ENCODE measurements at places on chromosomes 4 and X.

DNA sequence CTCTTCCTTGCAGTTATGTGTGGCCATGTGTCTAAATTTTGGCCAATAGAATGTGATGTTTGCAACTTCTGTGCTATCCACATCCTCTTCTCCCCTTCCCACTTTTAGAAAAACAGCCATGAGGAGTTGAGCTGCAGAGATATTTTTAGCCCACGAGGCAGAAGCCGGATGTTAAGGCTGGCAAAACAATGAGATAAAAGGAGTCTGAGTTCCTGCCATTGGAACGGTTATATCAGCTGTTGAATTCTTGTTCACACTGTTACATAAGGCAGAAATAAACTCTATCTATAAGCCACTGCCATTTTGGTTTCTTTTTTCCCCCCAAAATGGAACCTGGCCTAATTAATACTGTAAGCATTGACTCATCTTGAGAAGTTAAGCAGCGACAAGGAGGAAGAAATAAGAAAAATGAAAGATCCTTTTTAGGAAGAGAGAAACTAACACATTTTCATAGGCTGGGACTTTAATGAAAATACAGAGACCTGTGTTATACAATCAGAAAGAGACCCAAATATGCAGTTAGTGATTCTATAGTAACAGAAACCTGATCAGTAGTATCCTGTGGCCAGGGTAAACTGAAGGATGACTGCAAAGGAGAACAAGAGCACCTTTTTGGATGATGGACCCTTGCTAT, 200.5 kb downstream of the INPP4B start:
- DNase-seq: no peak

GRCh38 chr4:183905081-183905592, at the start of gene STOX2:
Gene STOX2 (plus strand): TSS chr4:183905307. CDS start chr4:183906791, 1,484 bp downstream.
- DNase-seq: no peak

DNA sequence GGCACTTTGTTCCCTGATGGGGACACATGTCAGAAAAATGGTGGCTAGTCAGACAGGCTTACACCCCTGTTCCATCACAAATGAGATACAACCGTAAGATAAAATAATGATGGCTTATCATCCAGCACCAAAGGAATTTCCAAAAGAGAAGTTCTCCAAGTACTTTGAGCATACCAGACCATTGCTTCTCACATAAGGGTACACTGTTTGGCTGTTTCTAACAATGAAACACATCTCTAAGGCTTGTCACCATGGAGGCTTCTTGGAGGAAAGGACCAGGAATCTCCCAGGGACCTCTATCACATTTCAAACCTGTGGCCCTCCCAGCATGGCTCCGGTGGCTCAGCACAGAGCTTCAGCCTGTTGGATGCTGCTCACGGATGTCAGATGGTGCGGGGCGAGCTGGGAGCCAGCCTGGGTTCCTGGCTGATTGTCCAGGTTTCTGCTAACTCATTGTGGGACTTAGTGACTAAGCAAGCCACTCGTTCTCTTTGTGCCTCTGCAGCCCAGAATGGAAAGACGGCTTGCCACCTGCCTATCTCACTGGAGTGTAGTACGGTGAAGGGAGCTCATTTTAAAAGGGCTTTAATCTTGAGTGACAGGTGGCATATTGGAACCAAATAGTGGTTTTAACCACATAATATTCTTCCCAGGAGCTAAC, 54.5 kb downstream of the FHDC1 start:
- DNase-seq: no peak

- DNase-seq: no peak
Observed at GRCh38 chr4:15777697-15778288, 335 bp upstream of the CD38 start.

DNA sequence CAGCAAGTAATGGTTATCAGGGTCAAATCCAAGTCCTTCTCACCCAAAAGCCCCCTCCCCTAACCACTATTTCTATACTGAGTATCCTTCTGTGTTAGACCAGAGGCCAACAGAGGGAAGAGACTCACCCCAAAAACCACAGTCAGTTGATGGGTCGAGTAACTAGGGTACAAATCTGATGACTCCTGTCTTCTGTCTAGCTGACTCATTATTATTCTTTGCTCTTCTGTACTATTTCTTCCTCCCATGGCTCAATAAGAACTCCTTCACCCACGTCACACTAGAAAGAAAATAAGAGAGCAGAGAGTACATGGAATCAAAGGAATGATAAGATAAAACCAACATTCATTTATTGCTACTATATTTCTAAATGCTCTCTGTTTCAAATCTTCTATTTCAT, 2.0 kb downstream of the RAB40A start:
- no peak for DNase-seq

- no peak for DNase-seq
Observed at GRCh38 chr4:128311659-128312403, 24.2 kb upstream of the PGRMC2 start.

DNA sequence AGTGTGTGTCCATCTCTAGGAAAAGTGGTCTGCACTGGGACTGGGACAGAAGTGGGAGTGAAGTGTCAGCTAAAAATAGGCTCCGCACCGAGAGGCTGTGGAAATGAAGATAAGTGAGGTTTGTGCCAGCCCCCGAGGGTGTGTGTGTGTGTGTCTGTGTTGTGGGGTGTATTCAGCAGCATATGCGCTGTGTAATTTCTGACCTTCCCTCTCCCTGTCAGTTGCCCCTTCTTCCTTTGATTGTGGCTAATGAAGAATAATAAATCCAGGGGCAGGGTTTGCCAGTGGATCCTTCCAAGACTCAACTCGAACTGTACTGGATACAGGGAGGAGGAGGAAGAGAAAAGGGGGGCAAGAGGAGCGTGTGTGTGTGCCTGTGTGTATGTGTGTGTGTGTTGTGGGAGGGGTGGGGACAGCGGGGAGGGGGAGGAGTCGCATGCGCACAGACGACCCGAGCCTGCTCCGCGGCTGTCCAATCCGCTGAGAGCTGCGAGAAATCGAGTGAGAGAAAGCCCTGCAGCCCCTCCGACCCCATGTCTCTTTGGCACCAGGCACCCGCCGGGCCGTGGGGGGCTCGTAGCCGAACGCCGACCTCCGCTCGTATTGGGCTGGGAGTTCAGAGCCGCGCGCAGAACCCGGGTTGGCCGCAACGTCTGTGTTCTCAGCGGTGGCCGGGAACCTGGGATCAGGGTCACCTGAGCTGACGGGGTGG, 916 bp upstream of the POU4F2 start:
- no peak for DNase-seq

DNA sequence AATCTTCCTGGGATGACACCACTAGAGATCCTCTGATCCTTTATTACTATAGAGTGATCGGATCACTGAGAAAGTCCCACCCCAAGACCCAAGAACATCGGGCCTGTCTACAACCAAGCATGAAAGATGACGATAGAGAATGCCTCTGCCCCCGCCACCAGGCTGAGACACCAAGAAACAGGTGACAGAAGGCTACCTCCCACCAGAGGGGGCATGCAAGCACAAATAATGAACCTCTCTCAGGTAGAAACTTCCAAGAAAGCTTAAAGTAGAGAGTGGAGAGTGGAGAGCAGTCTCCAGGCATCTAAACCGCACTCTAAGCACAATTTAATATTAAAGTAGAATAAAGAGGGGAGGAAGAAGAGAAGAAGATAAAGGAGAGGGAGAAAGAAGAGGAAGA, 402.6 kb downstream of the INPP4B start:
- no peak for DNase-seq

DNA sequence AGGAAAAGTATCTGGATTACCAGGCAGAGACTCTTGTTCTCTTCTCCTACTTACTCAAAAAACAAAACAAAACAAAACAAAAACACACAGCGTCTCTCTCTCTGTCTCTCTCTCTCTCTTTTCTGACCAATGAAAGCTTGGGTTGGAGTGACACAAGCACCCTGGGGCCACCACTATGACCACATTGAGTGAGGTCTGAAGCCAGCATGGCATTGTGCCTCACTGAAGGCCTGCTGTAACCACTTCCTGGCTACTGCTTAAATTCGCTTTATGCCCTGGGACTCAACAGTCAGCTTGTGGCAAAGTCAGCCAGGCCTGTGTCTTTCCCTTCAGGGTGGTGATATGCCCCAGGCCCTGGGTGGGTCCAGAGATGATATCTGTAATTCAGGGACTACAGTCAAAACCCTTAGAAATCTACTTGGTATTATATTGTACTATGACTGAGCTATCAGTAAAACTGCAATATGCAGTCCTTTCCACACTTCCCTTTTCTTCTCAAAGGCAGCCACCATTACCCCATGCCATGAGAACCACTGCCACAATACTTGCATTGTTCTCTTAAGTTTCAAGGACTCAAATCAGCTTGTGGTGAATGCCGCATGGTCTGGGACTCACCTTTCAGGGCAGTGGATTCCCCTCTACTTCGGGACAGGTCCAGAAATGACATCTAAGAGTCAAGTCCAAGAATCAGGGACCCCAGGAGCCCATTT, 606.8 kb upstream of the KLHL4 start:
- no peak for DNase-seq

DNA sequence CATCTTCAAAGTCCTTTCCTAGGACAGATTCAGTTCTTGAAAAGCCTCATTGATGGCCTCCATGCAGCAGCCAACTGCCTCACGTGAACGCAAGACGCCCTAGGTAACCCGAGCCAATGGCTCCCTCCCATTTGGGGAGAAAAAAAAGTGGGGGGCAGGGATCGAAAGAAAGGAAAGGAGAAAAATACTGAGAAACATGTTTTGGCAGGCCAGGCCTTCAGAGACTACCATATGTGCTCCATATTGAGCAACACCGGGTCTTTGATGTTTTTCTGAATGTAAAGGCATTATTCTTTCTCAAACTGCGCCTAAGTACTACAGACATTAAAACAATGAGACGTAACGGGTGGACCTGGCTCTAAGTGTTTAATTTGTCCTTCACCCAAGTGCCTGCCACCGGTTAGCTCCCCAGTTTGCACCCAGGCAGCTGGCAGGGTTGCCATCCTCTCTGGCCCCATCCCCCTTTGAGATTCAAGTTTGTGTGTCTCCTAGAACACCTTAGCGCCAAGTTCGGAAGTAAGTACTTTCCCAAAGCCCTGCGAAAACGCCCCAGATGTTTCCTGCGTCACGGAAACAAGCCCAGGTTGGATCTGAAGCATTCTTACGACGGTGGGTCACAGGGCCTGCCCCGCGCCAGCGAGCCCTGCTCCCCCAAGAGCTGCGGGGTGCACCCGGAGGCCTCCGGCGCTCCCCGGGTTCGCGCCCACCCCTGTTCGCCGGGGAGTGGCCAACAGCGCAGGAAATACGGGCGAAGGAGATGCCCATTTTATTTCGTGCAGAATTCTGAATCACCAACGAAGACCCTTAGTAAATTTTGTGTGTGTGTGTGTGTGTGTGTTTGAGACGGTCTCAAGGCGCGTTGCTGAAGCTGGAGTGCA, 30.1 kb downstream of the HAND2 start:
- DNase-seq: no peak

DNA sequence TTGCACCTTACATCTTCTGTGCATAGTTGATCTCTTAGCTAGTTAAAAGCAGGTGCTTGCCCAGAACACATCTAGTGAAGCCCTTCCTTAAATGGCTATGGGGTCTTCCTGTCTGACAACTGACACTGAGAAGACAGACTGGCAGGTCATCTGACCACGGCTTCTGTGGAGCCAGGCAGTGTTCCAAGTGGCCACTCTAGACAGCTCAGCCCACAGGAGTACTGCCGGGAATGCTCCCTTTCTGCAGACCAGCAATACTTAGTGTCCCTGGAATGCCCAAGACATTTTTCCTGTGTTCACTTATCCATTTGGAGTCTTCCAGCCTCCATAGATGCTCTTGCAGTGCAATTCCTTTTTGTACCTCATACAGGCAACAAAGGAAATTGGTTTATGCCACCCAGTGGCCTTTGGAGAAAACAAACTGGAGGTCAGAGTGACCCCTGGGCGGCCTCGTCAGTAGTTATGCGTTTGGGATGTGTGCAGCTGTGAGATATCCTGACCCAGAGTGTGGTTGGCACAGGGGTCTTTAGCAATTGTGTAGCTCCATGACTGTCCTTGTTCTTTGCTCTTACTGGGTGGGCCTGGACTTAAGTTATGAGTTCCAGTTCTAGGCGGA, 335.5 kb downstream of the ARHGAP10 start:
- DNase-seq: no peak

- DNase-seq: no peak
Observed at GRCh38 chrX:9670136-9670814, 95.4 kb downstream of the GPR143 start.

DNA sequence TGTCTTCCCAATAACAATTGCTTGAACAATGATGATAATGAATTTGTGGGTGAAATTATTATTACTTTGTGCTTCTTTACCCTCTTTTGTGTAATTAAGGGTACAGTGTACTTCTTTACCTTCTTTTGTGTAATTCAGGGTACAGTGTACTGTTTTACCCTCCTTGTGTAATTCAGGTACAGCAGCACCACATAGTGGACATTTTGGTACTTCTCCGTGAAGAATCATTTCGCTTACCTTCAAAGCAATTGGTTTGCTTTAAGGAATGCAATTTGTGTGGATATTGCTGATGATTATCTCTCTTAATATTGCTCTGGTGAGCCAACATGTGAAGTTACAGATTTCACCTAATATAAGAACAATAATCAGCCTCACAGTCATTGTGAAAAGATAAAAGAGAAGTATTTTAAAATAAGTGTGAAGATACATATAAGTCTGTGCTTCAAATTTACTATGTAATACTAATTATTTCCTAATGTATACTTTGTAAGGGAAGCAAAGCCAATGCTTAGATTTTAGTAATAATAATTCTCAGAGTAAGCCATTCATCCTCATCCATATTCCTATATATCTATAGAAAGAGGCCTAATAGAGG, 27.2 kb upstream of the SEC24B start:
- no peak for DNase-seq

- no peak for DNase-seq
Observed at GRCh38 chrX:9897761-9898161, 69.4 kb upstream of the CLDN34 start.

DNA sequence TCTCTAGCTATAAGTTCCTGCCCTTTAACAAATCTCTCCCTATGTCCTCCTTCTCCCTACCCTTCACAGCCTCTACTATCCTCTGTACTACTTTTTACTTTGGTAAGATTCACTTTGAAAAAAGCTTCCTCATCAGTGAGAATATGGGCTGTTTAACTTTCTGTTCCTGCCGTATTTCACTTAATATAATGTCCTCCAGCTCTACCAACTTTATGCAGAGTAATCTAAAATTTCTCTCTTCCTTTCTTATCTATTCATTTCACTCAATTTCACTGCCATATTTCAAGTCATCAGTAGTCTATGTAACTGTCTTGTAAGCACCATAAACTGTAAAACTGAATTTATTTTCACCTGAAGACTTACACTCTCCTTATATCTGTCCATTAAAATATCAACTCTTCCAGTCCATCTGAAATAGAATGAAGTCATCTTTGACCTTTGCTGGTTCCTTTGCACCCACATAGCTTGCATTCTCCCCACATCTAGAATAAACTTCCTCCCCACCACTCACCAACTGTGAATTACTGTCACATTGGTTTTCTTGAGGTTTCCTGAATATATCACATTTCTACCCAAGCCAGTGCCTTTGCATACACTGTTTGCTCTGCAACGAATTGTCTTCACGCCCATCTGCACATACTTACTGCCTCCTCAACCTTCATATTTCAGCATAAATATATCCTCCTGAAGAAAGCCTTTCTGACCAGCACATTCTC, 54.6 kb downstream of the ARAP2 start:
- DNase-seq: no peak

GRCh38 chrX:153571534-153571908, 27.4 kb downstream of the CCNQ start:
- DNase-seq: no peak
